Breast epithelium (tissue), 4 donors: ENCODE measurements at places on chromosomes 16 and 17.
A peak's percentile ranks its signal among the peaks of the same experiment; 100 is the strongest.

DNA sequence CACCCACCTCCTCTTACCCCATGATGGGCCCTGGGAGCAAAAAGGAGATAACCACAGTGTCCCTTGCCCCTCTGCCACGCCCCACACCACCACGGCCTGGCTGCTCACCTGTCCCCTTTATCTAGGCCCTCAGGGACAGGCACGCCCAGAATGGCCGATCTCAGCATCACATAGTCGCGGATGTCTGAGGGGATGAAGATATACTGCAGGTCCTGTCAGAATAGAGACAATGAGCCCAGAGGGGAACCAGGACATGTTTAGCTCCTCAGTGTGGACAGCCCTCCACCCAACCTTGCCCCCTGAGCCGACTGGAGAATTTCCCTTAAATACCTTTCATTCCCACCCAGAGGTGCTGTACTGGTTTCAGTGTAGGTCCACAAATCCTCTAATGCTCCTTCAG, 15.2 kb downstream of the ST6GALNAC2 start:
- H3K27ac ChIP-seq = peak overlapping the region; percentile 72
- H3K4me3 ChIP-seq = no peak overlapping the region
- H3K36me3 ChIP-seq = no peaks in the 10 kb centered on the region
- no peak for DNase-seq

GRCh38 chr17:77877036-77877435, 81.5 kb upstream of the TNRC6C start:
- DNase-seq = no peak
- peaks cover 12% of the 10 kb centered on the region for H3K4me1 ChIP-seq
- H3K27ac ChIP-seq = no peak overlapping the region
- no peaks in the 10 kb centered on the region for H3K27me3 ChIP-seq

- H3K4me1 ChIP-seq = no peaks in the 10 kb centered on the region
- no peak overlapping the region for H3K27ac ChIP-seq
- H3K27me3 ChIP-seq = no peaks in the 10 kb centered on the region
- no peaks in the 10 kb centered on the region for H3K36me3 ChIP-seq
- no peak for DNase-seq
Measured at GRCh38 chr16:10322723-10323527, 62.9 kb upstream of the ATF7IP2 start.

GRCh38 chr17:51706093-51706492, 445.7 kb downstream of the UTP18 start:
- no peak for DNase-seq
- H3K4me3 ChIP-seq = no peak overlapping the region

GRCh38 chr17:40563220-40564052, 1.8 kb downstream of the CCR7 start:
- DNase-seq = no peak
- no peaks in the 10 kb centered on the region for H3K36me3 ChIP-seq
- H3K27ac ChIP-seq = no peak overlapping the region
- H3K4me1 ChIP-seq = peaks cover 8% of the 10 kb centered on the region
- H3K27me3 ChIP-seq = no peaks in the 10 kb centered on the region

DNA sequence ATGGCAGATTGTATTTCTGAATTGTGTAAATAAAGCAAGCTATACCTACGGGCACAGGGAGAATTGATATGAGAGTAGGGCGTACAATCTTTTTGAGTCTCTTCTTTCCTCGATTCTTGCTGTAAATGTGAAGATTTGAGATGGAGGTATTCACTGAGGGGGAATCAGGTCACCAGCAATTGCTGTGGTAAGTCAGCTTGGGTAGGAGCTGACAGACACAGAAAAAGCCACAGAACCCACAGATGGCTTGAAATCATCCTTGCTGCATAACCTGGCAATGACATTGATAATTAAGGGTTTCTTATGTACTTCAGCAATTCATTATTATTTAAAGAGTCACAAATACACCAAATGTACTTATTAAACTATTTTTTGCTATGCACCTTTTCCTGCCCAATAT, 164.2 kb downstream of the CNTNAP4 start:
- no peak for DNase-seq
- no peak overlapping the region for H3K27ac ChIP-seq
- no peak overlapping the region for H3K4me3 ChIP-seq
- H3K27me3 ChIP-seq = no peaks in the 10 kb centered on the region

DNA sequence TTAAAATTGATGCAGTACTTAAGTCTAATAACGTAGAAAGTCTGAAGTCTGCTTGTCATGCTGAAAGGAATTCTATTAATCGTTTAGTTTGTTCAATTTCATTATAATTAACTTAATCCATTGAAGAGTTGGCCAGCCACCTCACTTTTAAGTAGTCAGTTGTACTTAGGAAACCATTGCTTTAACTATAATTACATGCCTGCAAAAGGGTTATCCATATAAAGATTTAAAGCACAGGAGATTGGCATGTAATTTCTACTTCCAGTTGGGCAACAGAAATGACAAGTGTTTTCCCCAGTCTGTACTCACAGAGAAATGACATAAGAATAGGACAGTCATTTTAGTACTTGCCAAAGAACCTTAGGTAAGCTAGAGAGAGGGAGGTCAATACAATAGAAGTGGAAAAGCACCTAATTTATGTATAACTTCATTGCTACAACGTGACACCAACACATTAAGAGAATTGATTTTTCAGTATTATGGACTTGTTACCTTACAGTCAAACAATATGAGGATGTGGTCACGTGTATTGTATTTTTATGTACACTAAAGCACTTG, 3.7 kb upstream of the USP32 start:
- no peaks in the 10 kb centered on the region for H3K36me3 ChIP-seq
- no peaks in the 10 kb centered on the region for H3K4me1 ChIP-seq
- H3K27ac ChIP-seq = no peak overlapping the region
- DNase-seq = no peak
- H3K4me3 ChIP-seq = no peak overlapping the region

- H3K4me3 ChIP-seq = peak overlapping the region; percentile 62
- peak overlapping the region; percentile 68 for H3K27ac ChIP-seq
- no peaks in the 10 kb centered on the region for H3K36me3 ChIP-seq
- H3K4me1 ChIP-seq = peaks cover 14% of the 10 kb centered on the region
- no peaks in the 10 kb centered on the region for H3K27me3 ChIP-seq
- peak; percentile 49 for DNase-seq
Measured at GRCh38 chr17:15649861-15650421, 30.4 kb upstream of the FBXW10B start.
